IMR-90 (cell line): ENCODE measurements at places on chromosomes 4 and X. TPM values are rescaled to one million over a fixed set of nuclear protein-coding genes. Genes with fewer than 3 reads are reported as not detected.

MAGEE2 gene
- not detected in 2 replicates for total RNA-seq

GRCh38 chr4:138056541-138056940, 185.6 kb downstream of the SLC7A11 start:
- H3K4me3 ChIP-seq, result no peak overlapping the region
- no peaks in the 10 kb centered on the region for H3K36me3 ChIP-seq
- no peaks in the 10 kb centered on the region for H3K27me3 ChIP-seq
- peak overlapping the region; percentile 80 for H3K27ac ChIP-seq
- DNase-seq, result no peak
- peaks cover 22% of the 10 kb centered on the region for H3K4me1 ChIP-seq

- no peaks in the 10 kb centered on the region for H3K36me3 ChIP-seq
- DNase-seq, result peak; percentile 37
- H3K4me1 ChIP-seq, result no peaks in the 10 kb centered on the region
- H3K27me3 ChIP-seq, result no peaks in the 10 kb centered on the region
- H3K27ac ChIP-seq, result no peak overlapping the region
These were observed 337.3 kb upstream of the HS3ST1 start for GRCh38 chr4:11765849-11766453.

- H3K4me1 ChIP-seq, result no peaks in the 10 kb centered on the region
- DNase-seq, result no peak
- no peak overlapping the region for H3K4me3 ChIP-seq
- H3K36me3 ChIP-seq, result no peaks in the 10 kb centered on the region
- H3K27ac ChIP-seq, result no peak overlapping the region
- H3K27me3 ChIP-seq, result no peaks in the 10 kb centered on the region; the same call in 1 of the 2 replicates
These were observed 205.9 kb downstream of the AASDH start for GRCh38 chr4:56181140-56181953.

DNA sequence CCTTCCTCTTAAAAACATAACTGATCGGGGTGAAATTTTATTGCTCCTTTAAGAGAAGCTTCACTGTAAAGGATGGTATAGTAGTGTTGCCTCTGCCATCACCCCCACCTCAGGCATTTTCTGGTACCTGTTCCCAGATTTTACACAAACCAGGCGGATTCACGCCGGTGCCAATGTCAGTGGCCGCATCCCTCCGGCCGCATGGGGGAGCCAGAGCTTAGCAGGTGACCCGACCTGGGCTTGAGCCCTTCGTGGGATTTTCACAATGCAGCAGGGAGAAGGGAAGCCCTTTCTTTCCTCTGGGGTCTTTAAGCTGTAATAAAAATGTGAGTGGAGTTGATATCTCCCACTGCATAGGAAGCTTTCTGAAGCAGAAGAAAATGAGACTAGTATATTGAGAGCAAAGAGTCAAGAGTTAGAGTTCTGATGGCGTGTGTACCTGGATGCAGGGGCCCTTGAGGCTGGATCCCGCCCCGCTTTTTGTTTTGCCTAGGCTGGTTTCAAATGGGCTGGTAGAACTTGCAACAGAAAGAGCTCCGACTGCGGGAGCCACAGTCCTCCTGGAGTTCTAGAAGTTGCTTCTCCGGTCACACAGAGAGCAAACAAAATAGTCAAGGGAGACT, 59.4 kb downstream of the POLR2B start:
- H3K4me1 ChIP-seq, result peaks cover 8% of the 10 kb centered on the region
- no peaks in the 10 kb centered on the region for H3K27me3 ChIP-seq
- no peak overlapping the region for H3K27ac ChIP-seq
- H3K4me3 ChIP-seq, result no peak overlapping the region

- no peak overlapping the region for H3K4me3 ChIP-seq
- H3K27ac ChIP-seq, result peak overlapping the region; percentile 49
- peaks cover 18% of the 10 kb centered on the region for H3K36me3 ChIP-seq
These were observed 47.6 kb downstream of the HTT start for GRCh38 chr4:3122081-3122563.

DNA sequence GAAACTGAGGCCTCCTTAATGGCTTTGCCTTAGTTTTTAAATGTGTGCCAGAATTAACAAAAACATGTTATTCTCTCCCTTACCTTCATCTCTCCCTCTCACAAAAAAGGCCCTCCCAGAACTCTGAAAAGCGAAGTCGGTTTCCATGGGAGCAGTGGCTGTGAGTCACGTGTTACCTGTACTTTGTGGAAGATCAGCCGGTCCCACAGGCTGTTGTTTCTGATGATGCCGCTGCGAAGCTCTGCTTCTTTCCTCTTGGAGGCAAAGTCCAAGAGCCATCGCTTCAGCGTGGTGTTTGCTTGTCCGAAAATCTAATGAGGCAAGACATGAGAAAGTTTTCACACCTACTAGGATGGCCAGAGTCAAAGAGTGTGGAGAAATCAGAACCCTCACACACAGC, 32.5 kb upstream of the CENPU start:
- H3K27me3 ChIP-seq, result no peaks in the 10 kb centered on the region
- DNase-seq, result no peak
- peaks cover 3% of the 10 kb centered on the region for H3K4me1 ChIP-seq
- no peak overlapping the region for H3K4me3 ChIP-seq
- H3K36me3 ChIP-seq, result peaks cover 13% of the 10 kb centered on the region; the same call in 1 of the 2 replicates

DNA sequence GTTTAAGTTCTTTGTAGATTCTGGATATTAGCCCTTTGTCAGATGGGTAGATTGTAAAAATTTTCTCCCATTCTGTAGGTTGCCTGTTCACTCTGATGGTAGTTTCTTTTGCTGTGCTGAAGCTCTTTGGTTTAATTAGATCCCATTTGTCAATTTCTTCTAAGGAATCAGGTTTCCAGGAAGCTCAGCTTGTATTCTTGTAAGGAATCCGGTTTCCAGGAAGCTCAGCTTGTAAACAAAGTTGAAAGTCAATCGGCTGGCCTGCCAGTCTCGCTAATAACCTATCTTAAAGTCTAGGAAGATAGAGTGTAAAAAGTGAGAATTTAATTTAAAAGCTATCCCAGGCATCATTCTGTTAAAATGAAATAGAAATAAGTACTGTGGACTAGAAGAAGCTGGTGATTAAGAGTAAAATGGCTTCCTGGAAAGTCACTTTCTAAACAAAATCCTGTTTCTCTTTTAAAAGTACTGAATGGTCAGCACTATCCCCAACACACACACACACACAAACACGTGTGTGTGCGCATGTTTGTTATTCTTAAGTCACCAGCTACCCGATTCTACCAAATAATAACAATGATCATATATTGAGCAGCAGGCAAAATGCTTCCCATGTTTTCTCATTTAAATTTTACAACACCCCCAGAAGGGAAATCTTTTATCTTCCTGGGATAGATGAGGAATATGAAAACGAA, 171.7 kb downstream of the PAPSS1 start:
- H3K4me3 ChIP-seq, result no peak overlapping the region
- no peaks in the 10 kb centered on the region for H3K36me3 ChIP-seq
- H3K4me1 ChIP-seq, result no peaks in the 10 kb centered on the region
- no peaks in the 10 kb centered on the region; the same call in 1 of the 2 replicates for H3K27me3 ChIP-seq

DNA sequence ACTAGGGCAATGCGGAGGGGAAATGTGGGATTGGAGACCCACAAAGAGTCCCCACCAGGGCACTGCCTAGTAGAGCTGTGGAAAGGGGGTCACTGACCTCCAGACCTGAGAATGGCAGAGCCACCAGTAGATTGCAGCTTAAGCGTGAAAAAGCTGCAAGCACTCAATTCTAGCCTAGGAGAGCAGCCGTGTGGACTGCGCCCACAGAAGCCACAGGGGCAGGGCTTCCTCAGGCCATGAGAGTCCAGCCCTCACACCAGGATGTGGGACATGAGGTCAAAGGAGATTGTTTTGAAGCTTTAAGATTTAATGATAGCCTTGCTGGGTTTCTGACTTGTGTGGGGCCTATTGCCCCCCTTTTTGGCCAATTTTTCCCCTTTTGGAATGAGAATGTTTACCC, 379.0 kb downstream of the INPP4B start:
- no peaks in the 10 kb centered on the region for H3K27me3 ChIP-seq
- no peak overlapping the region for H3K27ac ChIP-seq
- no peak for DNase-seq
- no peaks in the 10 kb centered on the region for H3K4me1 ChIP-seq
- no peaks in the 10 kb centered on the region for H3K36me3 ChIP-seq
- H3K4me3 ChIP-seq, result no peak overlapping the region

DNA sequence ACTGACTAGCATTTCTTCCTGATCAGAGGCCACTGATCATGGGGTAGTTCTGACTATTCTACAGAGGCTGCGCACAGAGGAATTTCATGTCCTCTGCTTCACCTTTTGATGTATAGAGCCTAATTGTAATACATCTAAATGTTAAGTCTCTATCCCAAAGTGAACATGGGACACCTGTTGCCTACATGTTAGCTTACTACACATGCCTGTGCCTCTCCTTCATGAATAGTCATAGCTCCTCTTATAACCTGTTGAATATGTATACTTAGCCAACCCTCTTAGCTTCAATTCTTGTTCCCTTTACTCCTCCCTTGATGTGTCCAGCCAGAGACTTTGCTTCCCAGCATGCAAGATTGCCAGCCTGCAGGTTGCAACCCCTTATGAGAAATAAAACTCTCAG, 9.6 kb upstream of the THOC2 start:
- no peaks in the 10 kb centered on the region for H3K4me1 ChIP-seq
- no peak overlapping the region for H3K4me3 ChIP-seq
- H3K27ac ChIP-seq, result no peak overlapping the region
- no peaks in the 10 kb centered on the region for H3K27me3 ChIP-seq
- H3K36me3 ChIP-seq, result no peaks in the 10 kb centered on the region

- H3K27me3 ChIP-seq, result no peaks in the 10 kb centered on the region
- peak; percentile 70 for DNase-seq
- H3K36me3 ChIP-seq, result no peaks in the 10 kb centered on the region; the same call in 1 of the 2 replicates
These were observed 116.4 kb downstream of the RAP1GDS1 start for GRCh38 chr4:98377559-98377958.

- no peak overlapping the region for H3K27ac ChIP-seq
- H3K36me3 ChIP-seq, result no peaks in the 10 kb centered on the region
- H3K4me3 ChIP-seq, result no peak overlapping the region
- H3K27me3 ChIP-seq, result no peaks in the 10 kb centered on the region
- no peak for DNase-seq
- no peaks in the 10 kb centered on the region for H3K4me1 ChIP-seq
These were observed 18.9 kb downstream of the ZBTB33 start for GRCh38 chrX:120269373-120270035.

- H3K4me1 ChIP-seq, result no peaks in the 10 kb centered on the region
- H3K36me3 ChIP-seq, result no peaks in the 10 kb centered on the region
- H3K27me3 ChIP-seq, result peaks cover 30% of the 10 kb centered on the region
- DNase-seq, result no peak
- H3K27ac ChIP-seq, result no peak overlapping the region
These were observed 29.0 kb upstream of the PSAPL1 start for GRCh38 chr4:7463566-7464258.

- H3K4me3 ChIP-seq, result no peak overlapping the region
- peak overlapping the region; percentile 91; the same call in 1 of the 2 replicates for H3K27ac ChIP-seq
- H3K36me3 ChIP-seq, result peaks cover 16% of the 10 kb centered on the region
- no peaks in the 10 kb centered on the region for H3K27me3 ChIP-seq
- peaks cover 18% of the 10 kb centered on the region for H3K4me1 ChIP-seq
These were observed 13.0 kb downstream of the TRAPPC2 start for GRCh38 chrX:13721371-13721770.

DNA sequence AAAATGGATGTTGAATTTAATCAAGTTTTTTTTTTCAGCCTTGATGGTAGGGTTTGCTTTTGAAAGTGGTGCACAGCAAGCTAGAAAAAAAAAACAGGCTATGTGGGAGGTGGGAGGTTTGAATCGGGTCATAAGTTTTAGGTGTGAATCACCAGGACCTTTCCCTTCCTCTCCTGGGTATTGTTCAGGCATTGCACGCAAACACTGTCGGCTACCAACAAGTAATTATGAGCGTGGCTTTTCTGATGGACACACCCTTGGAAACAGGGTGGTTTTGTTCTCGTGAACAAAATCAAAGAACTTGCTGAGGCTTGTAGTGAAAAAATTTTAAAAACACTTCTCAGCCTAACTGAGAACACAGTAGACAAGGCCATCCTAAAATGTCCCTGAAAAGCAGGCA, 18.1 kb downstream of the PIR start:
- H3K27ac ChIP-seq, result no peak overlapping the region
- H3K36me3 ChIP-seq, result no peaks in the 10 kb centered on the region
- no peaks in the 10 kb centered on the region for H3K4me1 ChIP-seq
- H3K27me3 ChIP-seq, result no peaks in the 10 kb centered on the region; the same call in 1 of the 2 replicates
- DNase-seq, result no peak

GRCh38 chr4:67573193-67573592, 14.7 kb downstream of the STAP1 start:
- H3K4me1 ChIP-seq, result no peaks in the 10 kb centered on the region
- H3K36me3 ChIP-seq, result no peaks in the 10 kb centered on the region
- DNase-seq, result no peak
- no peaks in the 10 kb centered on the region for H3K27me3 ChIP-seq
- H3K27ac ChIP-seq, result no peak overlapping the region
